Activated T-cell treated with anti-CD3 and anti-CD28 coated beads for 48 hours (primary cell): ENCODE measurements at places on chromosomes 2 and 18.
A peak's percentile ranks its signal among the peaks of the same experiment; 100 is the strongest.

GRCh38 chr2:141207036-141207385 lies 923.8 kb downstream of the LRP1B start:
- DNase-seq = no peak

DNA sequence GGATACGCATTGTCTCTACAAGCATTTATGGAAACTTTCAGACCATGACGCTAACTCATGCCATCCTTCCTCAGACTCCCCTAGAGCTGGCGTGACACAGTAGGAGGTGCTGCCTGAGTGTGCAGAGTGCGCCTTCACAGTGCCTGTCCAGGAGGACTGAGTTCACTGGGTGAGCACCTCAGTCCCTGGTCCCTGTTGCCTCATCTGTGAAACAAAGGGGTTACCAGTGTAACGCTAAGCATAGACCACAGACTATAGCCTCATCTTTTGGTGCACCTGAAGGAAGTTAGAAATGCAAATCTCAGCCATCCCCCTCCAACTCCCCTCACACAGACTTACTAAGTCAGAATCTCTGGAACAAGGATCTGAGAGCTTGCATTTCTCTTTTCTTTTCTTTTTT lies 142.8 kb downstream of the TMEM17 start:
- no peak for DNase-seq

DNA sequence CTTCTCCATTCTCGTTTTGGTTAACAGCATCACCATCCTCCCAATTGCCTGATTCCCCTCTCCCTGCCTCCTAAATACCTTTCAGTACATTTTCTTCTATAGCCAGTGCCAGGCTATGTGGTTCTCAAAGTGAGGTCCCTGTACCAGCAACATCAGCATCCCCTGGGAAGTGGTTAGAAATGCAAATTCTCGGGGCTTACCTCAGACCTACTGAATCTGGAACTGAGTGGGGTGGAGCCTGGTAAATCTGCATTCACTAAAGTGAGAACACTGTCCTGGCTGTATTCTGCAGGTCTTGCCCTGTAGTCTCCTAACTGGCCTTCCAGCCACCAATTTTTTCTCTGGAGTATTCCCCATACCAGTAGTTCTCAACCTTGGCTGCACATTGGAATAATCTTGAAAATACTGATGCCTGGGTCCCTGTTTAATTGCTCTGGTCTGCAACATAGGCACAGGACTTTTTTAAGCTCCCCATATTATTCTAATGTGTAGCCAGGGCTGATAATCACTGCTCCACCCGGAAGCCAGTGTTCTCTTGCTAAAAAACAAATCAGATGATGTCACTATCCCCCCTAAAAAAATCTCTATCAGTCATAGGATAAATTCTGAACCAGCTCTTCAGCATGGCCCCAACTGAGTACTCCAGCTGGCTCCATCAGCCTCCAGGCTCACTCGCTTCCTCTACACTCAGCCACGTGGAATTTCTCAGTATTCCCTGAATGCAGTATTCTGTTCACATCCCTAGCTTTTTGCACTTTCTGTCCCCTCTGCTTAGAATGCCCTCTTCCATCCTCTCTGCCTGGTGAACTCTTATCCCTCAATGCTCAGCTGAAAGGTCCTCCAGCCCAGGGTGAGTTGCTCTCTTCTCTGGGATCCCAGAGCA lies 98.4 kb downstream of the CDK15 start:
- no peak for DNase-seq

DNA sequence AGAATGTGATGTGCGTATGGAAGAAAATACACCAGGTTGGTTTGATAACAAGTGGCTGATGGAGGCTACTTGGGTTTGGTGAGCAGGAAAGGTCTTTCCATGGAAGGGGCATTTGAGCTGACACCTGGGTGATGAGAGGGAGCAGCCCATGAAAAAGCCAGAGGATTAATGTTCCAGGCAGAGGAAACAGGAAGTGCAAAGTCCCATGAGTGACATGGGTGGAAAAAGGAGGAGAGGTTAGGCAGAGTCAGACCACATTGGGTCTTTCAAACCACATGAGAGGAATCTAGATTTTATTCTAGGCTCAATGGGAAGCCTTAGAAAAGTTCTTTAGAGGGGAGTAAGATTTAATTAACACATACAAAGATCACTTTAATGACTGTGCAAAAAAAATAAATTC lies 195.7 kb downstream of the LRATD1 start:
- no peak for DNase-seq

DNA sequence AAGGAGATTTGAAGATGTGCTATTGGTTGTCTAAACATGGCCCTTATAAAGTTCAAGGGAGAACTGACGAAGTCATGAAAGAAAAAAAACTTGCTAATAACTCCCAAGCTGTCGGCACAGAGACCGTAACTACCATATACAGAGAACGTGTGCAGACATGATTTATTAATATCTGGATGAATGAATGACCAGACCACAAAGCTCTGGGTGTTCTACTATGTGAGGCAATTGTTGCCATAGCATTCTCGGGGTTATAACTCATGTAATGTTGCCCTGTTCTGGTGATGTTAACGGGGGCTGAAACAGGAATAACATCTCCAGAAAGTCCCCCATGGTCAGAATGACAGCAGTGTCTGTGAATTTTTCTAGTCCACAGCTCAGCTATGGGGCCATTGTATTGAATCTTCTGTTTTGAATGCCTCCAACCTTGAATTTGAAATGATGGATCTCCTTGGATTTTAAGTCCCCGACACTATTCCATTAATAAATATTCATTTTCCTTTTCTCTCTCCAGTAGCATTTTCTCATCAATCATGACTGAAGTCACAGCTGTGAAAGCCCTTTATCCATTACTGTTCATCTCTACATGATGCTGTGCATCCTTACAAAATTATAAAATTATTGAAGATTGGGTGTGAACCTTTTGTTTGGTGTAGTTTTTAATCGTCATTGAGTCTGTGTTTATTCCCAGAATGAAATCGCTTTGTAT lies 483.4 kb upstream of the KLHL29 start:
- DNase-seq = no peak

DNA sequence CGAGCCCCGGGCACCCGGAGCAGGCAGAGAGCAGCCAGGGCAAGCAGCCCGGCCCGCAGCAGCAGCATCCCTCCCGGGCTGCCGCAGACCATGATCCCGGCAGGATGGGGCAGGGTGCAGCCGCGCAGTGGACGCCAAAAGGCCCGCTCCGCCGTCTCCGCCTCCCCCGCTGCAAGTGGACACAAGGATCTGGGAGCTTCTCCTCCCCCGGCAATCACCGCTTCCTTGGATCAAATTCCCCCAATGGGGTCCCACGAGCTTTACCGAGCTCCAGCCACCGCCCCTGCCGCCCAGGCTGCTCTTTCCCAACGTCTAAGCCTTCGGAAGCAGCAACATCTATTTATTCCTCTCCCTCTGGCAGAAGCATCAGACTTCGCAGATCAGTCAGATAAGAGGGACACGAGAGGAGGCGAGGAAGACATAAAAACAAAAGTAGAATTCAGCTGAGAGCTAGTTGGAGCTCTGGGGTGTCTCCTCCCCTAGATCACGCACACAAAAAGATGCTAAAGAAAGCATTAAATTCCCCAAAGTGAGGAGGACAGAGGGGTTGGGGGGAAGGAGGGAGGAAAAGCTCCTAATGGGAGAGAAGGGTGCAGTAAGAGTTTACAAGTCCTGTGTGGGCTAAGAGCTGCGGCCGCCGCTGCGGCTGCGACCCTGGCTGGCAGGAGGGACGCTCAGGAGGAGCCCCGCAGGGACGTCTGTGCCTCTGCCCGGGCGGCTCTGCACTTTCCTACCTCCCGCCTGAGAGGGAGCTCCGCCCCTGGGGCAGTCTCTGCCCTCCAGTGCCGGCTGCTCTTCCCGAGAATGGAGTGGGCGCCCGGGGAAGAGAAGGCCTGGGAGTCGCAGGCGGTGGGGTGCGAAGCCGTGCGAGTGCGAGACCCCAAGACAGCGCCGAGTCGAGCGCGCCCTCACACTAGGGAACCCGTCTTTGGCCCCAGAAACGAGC lies at the start of gene FRZB:
FRZB (minus strand) TSS at position 177 of the 946 bp plus-strand sequence; CDS start at position 92, 85 bp downstream.
- DNase-seq = no peak

GRCh38 chr2:219331560-219332213 lies 857 bp downstream of the RESP18 start:
- DNase-seq = peak; percentile 7

GRCh38 chr2:176931588-176932563 lies 280.7 kb upstream of the HNRNPA3 start:
- DNase-seq = no peak

DNA sequence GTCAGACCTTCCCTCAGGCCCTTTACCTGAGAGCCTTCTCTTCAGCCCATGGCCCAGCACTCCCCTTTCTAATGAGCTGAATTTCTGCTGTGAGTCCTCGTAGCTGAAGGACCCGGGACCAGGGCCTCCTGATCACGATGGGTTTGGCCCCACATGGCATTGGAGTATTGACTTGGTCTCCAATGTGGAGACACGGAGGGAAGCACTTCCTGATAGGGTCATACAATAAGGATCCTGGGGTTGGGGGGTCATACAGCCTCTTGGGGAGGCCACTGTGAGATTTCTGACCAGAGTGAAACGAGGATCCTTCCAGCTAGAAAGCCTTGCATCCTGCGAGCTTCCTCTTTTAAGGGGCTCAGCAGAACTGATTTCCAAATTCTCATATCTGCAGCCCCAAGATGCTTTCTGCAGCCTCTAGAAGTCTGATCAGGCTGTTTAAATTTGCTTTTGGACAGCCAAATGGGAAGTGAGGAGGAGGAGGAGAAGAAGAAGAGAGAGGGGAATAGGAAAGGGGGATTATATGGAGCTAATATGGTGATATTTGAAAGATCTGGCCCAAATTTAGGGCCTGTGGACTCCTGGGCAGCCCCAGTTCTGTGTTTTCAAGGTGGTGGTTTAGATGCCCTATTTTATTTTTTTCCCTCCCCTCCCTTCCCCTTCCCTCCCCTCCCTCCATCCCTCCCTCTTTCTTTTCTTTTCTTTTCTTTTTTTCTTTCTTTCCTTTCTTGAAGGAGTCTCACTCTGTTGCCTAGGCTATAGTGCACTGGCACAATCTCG lies 38.9 kb downstream of the RHOB start:
- no peak for DNase-seq
